ENCODE measurements at places on chromosomes 2 and 18. TPM values are rescaled to one million over a fixed set of nuclear protein-coding genes. Genes with fewer than 3 reads are reported as not detected.

GRCh38 chr2:7379799-7380198 lies 462.6 kb downstream of the RNF144A start:
- no peak for DNase-seq

GRCh38 chr2:169999054-169999453 lies 171.8 kb downstream of the UBR3 start:
- DNase-seq, result no peak

DNA sequence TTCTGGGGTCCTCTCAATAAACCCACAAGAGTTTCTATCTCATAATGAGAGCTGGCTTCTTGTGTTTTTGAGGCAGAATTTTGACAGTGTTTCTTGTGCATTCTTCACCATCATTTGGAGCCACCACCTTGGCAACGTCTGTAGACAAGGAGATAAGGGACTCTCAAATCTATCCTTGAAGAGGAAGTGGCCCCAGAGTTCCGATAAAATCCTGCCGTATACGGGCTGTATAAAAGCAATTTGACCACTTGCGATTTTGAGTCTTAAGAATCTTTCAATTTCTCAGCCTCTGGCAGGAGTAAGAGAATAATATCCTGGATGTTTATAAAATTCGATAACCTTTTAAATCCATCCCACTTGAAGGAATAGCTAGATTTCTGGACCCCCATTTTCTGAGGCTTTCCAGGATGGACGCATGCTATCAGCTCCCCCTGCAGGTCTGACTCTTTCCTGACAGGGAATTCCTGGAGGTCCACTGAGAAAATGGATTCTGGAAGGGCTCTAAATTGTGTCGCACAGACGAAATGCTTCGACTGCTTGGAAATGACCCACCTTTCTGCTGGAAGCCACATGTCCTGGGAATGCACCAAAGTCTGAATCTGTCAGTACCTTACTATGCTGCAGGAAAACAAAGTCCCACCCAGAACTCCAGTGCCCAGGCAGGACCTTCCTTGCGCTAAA lies 54.1 kb downstream of the E2F6 start:
- DNase-seq, result peak; percentile 61

The C18orf54 gene
- 2.4 TPM for total RNA-seq

DNA sequence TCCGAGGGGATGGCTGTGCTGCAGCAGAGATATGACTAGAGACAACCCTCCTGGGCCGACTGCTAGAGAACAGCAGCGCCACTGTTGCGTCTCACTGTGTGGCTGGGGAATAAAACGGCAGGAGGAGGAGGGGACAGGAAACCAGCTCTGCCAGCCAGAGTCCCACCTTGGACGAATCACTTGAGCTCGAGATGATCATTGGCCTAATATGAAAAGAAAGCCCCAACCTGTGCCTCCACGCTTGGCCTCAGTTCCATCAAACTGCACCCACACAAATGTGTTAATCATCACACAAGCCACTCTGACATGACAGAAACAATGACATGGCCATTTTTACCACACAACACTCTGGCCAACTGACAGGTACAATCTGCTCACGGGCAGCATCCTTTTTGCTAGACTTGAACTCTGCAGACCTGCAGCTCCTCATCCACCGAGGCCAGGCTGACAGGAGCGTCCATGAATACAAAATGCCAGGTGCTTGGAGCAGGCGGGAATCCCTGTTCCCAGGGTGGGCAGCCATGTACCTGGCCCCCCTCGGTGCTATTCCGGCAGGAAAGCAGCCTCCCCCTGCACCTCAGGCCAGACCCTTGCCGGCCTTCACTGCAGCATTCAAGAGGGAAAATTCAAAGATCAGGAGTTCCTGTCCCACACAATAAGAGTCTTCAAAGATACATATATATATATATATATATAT lies 52.3 kb downstream of the PARD6G start:
- DNase-seq, result no peak

GRCh38 chr2:178522950-178523595 lies 42.8 kb downstream of the PLEKHA3 start:
- DNase-seq, result peak; percentile 86

GRCh38 chr2:64029116-64029665 lies 10.0 kb upstream of the VPS54 start:
- DNase-seq, result no peak

The TUBA3E gene
- total RNA-seq, result 5.1 TPM

DNA sequence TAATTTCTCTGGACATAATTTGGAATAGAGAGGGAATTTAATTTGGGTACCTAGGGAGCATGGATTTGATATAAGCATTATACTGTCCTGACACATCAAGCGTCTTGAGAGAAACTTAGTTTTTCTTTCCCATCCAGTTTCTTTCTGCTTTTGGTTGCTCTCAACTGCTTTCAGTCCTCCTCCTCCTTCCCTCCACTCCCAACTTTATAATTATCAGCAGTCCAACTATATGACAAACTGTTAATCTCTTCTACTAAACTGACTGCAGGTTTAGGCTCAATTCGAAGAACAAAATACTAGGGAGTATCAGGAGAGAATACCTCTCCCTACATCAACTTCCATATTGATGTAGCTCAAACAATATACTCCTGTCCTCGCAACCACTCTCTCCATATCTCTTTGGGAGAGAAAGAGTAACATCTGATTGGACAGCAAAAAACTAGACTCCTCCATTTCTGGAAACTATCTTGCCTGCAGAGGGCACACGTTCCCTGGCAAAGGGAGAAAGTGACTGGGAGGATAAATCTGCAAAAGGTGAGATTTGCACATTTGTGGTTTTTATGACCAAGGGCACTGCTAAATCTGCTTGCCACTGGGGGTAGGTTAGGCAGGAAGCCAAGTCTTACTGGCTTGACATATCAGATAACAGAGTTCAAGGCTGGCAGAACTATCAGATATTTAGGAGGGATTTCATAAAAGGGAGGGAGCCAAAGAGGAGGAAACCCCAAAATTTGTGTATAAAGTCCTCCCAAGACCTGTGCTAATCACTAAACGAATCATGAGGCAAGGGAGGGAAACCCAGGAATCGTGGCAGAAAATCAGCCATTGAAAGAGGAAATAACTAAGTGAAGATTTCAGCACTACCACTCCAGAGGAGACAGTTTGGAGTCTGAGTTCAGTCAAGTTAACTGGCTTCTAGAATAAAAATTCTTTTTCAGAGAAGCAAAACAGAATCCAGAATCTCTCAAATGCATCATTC lies 40.0 kb downstream of the ICA1L start:
- DNase-seq, result no peak

The SPAG16 gene
- 13.0 TPM for total RNA-seq
